M059J (cell line): ENCODE measurements at places on chromosomes 16 and 17.
A peak's percentile ranks its signal among the peaks of the same experiment; 100 is the strongest.

- DNase-seq = no peak
Observed at GRCh38 chr17:35313875-35314409, 59.5 kb downstream of the SLFN11 start.

DNA sequence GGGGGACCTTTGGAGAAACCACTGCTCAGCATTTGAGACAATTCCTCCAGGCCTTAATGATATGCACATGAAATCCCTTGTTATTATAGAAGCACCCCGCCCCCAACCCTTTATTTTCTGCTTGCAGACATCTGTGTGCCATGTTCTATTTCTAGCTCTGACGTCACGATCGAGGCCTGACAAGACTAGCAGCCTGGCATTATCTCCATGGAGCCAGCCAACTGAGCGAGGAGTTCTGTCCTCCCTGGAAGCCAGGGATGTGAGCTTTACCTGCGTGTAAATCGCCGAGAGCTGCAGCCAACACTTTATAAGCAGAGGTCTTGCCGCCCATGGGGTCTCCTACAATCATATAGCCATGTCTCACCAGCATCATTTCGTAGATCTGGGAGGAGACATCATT is 116.9 kb downstream of the DNAH3 start:
- DNase-seq = peak; percentile 10

GRCh38 chr16:73048292-73049080 is 558 bp upstream of the ZFHX3 start:
- peak; percentile 65 for DNase-seq

DNA sequence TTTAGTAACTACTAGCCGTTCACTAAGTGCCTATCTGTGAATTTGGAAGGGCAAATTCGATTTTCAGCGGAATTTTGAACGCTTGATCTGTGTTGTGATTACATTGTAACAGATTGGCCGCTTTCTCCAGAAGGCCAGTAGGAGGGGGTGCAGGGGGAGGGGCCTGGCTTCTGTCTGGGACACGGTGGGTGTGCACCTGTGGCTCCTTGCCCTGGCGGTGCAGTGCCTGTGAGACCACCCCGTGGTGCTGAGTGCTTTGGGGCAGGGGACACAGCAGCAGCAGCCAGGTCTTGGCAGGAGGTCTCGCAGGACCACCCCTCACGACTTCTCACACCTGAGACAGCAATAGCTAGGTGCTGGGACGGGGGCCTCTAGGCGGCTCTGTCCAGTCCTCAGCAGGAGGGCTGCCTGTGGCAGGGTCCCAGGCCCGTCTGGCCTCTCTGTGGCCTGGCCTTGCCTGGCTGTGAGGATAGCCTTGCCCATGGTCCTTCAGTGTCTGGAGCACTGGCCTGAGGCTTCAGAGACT is 1.8 kb downstream of the UBE2I start:
- DNase-seq = no peak

- DNase-seq = peak; percentile 89
Observed at GRCh38 chr16:370443-370842, at the start of gene MRPL28. TSS of gene MRPL28 (minus strand) at chr16:370538. CDS start at chr16:370218, 320 bp downstream.

DNA sequence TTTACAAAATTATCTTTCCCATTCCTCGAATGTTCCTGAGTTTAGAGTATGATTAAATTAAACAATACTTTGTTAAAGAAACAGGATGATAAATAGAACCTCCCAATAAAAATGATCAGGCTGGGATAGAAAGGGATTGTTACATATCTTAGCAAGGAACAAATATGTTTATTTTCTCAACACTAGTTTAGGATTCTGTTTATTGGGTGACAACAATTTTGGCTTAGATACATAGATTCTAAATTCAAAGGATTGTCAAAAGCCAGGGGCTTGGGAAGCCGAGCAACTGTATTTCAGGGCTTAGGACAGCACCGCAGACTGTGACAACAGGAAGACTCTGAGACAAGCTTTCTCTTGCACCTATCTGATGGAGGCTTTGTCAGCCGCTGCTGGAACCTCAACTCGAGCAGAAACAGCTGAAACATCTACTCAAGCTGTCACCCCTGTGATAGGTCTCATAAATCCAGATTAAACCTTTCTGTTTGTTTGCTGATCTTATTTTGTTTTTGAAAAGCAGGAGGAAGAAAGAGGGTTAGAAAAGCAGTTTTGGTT is 562.8 kb upstream of the ZFHX3 start:
- DNase-seq = no peak

GRCh38 chr16:73998707-73999106 is 297.9 kb upstream of the PSMD7 start:
- DNase-seq = no peak

DNA sequence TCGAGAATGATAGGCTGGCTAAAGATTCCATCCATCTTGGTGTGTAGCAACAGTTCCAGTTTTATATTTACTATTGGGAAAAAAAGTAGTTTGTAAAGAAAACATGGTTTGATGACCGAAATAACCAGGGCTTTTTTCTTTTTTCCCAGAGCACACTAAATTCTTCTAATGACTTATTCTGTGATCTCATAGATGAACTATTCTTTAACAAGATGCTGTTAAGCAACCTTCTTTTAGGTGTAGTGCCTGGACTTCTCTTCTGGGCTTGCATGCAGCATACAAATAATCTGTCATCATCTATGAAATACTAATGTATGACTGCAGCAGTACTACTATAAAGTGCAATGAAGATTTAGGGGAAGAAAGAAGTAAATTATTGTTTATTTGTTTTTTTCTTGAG is 11.0 kb upstream of the CAPNS2 start:
- DNase-seq = no peak

GRCh38 chr16:88785106-88785924 is at the start of gene PIEZO1:
TSS of gene PIEZO1 (minus strand) at chr16:88785220. CDS start at chr16:88784964, 256 bp downstream.
- peak; percentile 54 for DNase-seq

GRCh38 chr16:12545297-12545610 is 258.4 kb downstream of the CPPED1 start:
- DNase-seq = no peak

GRCh38 chr17:57480438-57481196 is 224.3 kb downstream of the MSI2 start:
- DNase-seq = peak; percentile 96

- no peak for DNase-seq
Observed at GRCh38 chr17:50203086-50203485, 1.7 kb upstream of the COL1A1 start.

GRCh38 chr16:28210264-28210663 is 1.5 kb downstream of the XPO6 start:
- no peak for DNase-seq

- peak; percentile 40 for DNase-seq
Observed at GRCh38 chr17:73474370-73474988, 162.7 kb upstream of the CDC42EP4 start.

- DNase-seq = no peak
Observed at GRCh38 chr17:22435231-22435974, 743.1 kb downstream of the KCNJ18 start.

GRCh38 chr17:75589919-75590303 is 2.3 kb downstream of the MYO15B start:
- peak; percentile 24 for DNase-seq

DNA sequence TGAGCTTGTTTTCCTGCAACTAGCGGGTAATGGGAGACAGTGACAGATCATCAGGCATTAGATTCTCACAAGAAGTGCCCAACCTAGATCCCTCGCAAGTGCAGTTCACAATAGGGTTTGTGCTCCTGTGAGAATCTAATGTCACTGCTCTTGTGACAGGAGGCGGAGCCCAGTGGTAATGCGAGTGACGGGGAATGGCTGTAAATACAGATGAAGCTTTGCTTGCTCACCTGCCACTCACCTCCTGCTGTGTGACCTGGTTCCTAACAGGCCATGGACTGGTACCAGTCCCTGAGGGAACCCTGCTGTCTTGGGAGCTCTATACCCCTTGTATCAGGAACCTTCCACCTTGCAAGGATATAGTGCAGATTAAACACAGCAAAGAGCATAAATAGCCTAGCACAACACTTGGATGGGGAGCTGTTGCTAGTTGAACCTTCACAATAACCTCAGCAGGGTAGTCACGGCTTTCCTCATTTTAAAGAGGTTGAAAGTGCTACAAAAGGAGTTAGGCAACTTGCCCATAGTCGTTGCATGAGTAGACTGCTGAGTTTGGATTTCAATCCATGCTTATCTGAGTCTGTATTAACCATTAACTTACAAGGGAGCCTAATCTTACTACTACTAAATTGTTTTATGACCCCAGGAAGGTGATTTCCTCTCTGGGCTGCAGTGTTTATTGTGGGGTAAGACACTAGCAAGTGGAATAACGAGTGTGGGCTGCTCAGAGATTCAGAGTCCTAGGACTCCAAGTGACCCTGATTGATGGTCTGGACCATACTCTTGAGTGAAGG is 156.6 kb upstream of the ZFHX3 start:
- DNase-seq = no peak

- DNase-seq = no peak
Observed at GRCh38 chr17:61393904-61394629, 5.6 kb upstream of the TBX2 start.

- DNase-seq = no peak
Observed at GRCh38 chr17:33789658-33790057, 465.4 kb upstream of the CCL2 start.

DNA sequence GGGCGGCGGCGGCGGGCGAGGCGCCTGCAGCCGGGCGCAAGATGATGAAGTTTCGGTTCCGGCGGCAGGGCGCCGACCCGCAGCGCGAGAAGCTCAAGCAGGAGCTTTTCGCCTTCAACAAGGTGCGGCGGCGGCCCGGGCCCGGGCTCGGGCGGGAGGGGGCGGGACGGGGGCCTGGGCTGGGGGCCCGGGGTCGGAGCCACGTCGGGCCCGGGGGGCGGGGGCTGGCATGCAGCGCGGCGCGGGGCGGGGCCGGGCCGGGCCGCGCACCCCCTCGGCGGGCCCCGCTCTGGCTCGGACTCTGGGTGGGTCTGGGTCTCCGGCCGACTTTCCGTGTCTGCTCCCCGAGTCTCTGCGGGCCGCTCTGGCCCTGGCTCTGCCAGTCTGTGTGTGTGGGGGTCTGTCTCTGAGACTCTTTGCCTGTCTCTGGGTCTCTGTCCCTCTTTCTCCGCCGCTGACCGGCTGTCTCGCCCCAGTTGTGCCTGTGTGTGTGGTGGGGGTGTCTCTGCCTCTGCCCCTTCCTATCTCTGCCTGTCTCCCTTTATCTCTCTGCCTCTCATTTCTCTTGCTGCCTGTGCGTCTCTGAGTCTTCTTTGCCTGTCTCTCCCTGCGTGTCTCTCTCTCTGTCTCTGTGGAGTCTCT is 328 bp downstream of the LLGL1 start:
- no peak for DNase-seq

DNA sequence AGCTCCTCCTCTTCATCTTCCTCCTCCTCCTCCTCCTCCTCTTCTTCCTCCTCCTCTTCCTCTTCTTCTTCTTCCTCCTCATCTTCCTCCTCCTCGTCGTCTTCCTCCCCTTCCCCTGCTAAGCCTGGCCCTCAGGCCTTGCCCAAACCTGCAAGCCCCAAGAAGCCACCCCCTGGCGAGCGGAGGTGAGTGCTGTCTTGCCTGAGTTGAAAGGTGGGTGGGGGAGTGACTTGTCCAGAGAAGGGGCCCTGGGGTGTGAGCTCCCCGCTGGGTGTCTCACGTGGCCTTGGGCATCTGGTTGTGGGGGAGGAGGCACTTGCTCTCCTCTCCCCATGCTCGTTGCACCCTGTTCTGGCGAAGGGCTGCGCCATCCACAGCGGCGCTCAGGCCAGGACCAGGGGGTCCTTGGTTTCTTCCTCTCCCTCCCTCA is 8.0 kb downstream of the ELOB start:
- no peak for DNase-seq

GRCh38 chr17:1958134-1958881 is 66.8 kb downstream of the RTN4RL1 start:
- DNase-seq = no peak

DNA sequence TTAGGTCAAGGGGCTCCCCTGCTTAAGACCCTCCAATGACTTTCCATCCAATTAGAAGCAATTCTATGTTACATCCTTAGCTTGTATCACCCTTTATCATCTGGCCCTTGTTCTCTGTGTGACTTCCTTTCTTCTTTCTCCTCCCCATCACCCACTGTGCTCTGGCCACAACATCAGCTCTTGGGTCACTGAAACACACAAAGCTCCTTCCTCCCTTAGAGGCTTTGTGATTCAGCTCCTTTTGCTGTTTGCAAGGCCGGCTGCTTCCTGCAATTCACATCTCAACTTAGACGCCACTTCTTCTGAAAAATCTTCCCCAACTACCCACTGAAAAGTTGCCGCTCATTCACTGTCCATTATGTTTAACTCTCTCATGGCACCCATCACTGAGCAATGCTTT is 130.9 kb upstream of the CACNG3 start:
- no peak for DNase-seq

DNA sequence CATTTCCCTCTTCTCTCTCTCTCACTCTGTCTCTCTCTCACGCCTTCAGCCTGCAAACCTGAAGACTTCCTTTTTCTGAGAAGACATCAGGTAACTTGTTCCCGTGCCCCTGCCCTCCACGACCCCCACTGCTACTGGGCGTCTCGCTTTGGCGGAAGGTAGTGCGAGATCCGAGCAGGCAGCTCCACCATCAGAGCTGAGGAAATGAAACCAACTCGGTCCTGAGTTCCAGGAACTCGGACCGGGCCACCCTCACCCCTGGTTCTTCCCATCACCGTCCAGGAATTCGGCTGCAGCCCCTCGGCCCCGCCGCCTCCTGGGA is 585 bp downstream of the MLKL start:
- peak; percentile 44 for DNase-seq

DNA sequence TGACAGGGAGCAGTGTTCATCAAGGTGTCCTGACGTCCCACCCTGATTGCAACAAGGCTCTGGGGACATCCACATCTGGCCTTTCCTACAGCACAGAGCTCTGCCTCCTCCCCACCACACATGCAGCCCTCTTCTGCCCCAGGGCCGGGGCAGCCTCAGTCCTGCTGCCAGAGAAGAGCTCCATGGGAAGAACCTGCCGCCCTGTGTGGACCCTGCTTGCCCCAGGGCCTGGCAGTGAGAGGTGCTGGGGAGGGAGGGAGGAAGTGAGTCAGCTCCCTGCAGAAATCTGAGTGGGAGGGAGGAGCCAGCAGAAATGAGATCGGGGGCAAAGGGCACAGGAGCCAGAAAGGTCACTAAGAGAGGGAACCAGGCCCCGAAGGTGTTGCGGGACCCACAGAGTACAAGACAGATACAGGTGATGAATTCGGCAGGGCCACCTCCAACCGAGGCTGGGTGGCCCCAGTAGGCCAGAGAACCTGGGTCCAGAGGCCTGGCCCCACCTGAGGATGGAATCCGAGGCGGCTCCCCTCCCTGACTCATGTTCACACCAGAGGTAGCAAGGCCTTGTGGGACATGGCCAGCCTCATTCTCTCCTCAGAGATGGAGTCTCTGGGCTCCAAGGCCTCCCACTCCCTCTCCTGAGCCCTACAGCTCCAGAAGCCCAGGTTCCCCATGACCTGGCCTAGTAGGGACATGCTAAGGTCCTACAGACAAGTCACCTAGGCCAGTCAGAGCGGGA is 24.8 kb downstream of the MYO18A start:
- peak; percentile 94 for DNase-seq
